ENCODE measurements at places on chromosomes 3 and 15.

DNA sequence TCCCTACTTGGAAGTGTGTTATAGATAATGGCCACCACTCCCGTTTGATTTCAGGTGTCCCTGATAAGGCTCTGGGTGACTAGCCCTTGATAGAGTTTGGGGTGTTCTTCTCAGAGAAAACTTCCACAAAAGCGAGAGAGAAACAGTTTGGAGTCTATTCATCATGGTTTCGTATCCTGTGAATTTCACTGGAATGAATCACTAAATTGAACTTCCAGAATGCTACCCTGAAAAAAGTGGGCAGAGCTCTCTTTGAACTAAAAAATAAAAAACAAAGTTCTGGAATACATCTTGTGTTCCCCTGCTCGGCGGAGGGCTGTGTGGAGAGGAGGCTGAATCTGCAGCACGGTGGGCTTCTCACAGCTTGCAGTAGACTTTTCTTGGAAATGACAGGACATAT lies 52.8 kb upstream of the FAM98B start:
- no peak for DNase-seq

GRCh38 chr15:80501476-80501875 lies 97.3 kb downstream of the ARNT2 start:
- no peak for DNase-seq

DNA sequence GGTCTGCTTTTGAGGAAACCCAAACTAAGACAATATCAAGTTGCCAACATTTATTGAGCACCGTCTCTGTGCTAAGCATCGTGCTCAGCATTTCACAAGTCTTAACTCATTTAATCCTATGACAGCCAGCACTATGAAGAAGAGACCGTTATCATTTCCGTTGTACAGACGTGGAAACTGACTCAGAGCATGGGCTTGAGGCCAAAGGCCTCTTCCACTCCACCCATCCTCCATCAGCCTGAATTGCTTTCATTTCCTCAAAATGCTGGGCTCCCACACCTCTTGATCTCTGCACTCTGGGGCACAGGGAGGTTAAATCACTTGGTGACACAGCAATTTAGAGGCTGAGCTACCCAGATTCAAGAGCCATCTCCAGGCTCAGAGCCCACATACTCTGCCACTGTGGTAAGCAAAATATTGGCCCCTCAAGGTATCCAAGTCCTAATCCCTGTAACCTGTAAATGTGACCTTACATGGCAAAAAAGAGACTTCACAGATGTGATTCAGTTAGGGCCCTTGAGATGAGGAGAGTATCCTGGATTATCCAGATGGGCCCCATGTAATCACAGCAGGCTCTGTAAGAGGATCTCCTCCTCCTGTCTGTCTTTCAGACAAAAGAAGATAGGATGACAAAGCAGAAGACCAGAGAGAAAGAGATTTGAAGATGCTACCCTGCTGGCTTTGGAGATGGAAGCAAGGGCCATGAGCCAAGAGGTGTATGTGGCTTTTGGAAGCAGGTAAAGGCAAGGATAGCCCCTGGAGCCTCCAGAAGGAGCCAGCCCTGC lies 24.3 kb upstream of the FLNB start:
- peak; percentile 54 for DNase-seq

DNA sequence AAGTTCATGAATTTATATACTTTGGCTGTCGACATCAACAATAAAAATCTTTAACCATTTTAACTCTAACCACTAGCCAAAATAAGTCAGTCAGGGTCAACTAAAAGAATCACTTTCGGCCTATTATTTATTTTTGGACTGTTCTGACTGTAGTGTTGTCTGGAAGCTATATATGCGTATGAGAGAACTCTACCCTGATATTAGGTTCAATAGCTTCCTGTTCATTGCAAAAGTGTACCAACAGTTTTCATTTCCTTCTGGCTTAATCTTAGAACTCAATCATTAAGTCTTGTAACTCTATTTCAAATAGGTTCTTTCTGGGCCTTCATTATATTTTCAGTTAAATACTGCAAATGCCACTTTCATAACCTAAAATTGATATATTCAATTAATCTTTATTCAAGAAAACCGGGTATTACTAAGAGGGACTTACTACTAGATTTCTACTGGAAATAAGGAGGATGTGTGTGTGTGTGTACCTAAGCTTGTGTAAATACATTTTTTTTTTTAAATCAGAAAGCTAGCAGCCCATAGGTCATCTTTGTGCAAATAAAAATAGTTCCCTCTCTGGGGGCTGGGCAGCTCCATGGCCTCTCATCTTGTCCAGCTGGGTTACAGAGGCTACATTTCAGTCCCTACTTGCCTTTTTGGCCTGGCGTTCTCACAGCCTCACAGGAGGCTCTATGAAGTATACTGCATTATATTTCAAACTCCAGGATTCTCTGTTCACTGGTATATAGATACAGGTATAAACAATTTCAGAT lies 5.8 kb downstream of the SERPINI2 start:
- no peak for DNase-seq

All from hematopoietic multipotent progenitor cell treated with erythropoietin and hydrocortisone succinate and interleukin-3 and kit ligand, for 17 days (in vitro differentiated cells).